ENCODE measurements at places on chromosomes 12 and 14. TPM values are rescaled to one million over a fixed set of nuclear protein-coding genes. Genes with fewer than 3 reads are reported as not detected.

The KRT6A gene
- total RNA-seq: 0.16 TPM

The KRT76 gene
- total RNA-seq: not detected

The PTPN6 gene
- 9.1 TPM for total RNA-seq

The SVOP gene
- 5.5 TPM for total RNA-seq

The HOXC4 gene
- not detected for total RNA-seq

The RNASE11 gene
- not detected for total RNA-seq

The GALNT4 gene
- 2.3 TPM for total RNA-seq

The NRIP2 gene
- 3.2 TPM for total RNA-seq

The NAP1L1 gene
- total RNA-seq: 267 TPM

The GALNT8 gene
- total RNA-seq: 2.7 TPM

The RACGAP1 gene
- total RNA-seq: 7.3 TPM

The CCDC184 gene
- total RNA-seq: 1.0 TPM

The AQP2 gene
- not detected for total RNA-seq

The CIPC gene
- total RNA-seq: 72.7 TPM

The RHOJ gene
- total RNA-seq: 18.3 TPM

The LTBR gene
- 34.3 TPM for total RNA-seq

The C12orf60 gene
- total RNA-seq: 2.0 TPM

The IL23A gene
- total RNA-seq: not detected

The NKX2-8 gene
- total RNA-seq: not detected

The LHX5 gene
- not detected for total RNA-seq

The GLS2 gene
- 0.76 TPM for total RNA-seq

The CCDC198 gene
- total RNA-seq: not detected

The NTS gene
- not detected for total RNA-seq

The AICDA gene
- total RNA-seq: 0.08 TPM

The SOCS2 gene
- 7.2 TPM for total RNA-seq

The MANSC4 gene
- total RNA-seq: not detected

The BDKRB2 gene
- 0.76 TPM for total RNA-seq

The REP15 gene
- 8.2 TPM for total RNA-seq

The DCAF11 gene
- total RNA-seq: 84.7 TPM

The SYCP3 gene
- total RNA-seq: not detected

The OVCH1 gene
- 0.24 TPM for total RNA-seq

The ZC2HC1C gene
- 11.4 TPM for total RNA-seq

The SYT10 gene
- total RNA-seq: not detected
